ENCODE measurements at places on chromosomes 16 and 17. TPM values are rescaled to one million over a fixed set of nuclear protein-coding genes. Genes with fewer than 3 reads are reported as not detected.

TAT gene
- polyA plus RNA-seq: 0.07 TPM

TOX3 gene
- not detected for polyA plus RNA-seq

MPO gene
- polyA plus RNA-seq: 0.29 TPM

CAPN15 gene
- 11.0 TPM for polyA plus RNA-seq

NAGS gene
- polyA plus RNA-seq: not detected

CCL17 gene
- not detected for polyA plus RNA-seq

GRCh38 chr16:75455677-75456076 is 8.8 kb downstream of the TMEM170A start:
- H3K27me3 ChIP-seq: no peaks in the 10 kb centered on the region
- H3K27ac ChIP-seq: no peak overlapping the region
- no peak overlapping the region for H3K4me3 ChIP-seq
- no peak for DNase-seq

DNA sequence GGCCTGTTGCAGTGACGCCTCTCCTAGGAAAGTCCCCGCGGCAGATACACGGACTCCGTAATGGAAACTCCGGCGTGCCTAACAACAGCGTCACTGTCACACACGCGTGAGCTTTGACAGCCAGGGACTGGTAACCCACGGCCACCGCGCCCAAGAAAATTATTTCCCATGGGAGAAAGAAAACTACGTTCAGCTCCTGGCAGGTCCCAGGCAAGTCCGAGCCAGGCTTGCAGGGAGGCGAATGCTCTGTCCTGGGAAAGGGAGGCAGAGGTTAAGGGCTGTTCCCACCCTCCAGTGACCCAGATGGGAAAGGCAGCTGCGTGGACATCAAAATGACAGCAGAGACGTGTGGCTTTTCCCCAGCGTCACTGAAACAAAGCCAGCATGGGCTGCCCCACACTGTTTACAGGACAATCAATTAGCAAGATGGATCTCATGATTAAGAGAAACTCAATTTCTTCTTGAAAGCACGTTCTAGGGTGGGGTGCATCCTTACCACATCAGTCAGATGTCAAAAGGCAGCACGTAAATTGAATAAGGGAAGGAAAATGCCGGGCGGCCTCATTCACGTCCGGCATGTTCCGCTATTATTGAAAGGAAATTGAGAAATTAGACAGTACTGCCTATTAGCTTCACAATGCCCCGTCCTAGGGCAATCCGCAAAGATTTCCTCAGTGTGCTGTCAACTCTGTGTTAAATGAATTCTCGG is 82.5 kb downstream of the NXN start:
- no peak overlapping the region for H3K4me3 ChIP-seq
- H3K27me3 ChIP-seq: peaks cover 42% of the 10 kb centered on the region
- H3K36me3 ChIP-seq: no peaks in the 10 kb centered on the region
- H3K27ac ChIP-seq: no peak overlapping the region
- H3K4me1 ChIP-seq: no peaks in the 10 kb centered on the region

GRCh38 chr17:38628441-38628840 is 22.7 kb upstream of the SRCIN1 start:
- no peak for DNase-seq
- no peak overlapping the region for H3K27ac ChIP-seq
- H3K27me3 ChIP-seq: peaks cover 9% of the 10 kb centered on the region
- H3K4me3 ChIP-seq: no peak overlapping the region

- H3K36me3 ChIP-seq: no peaks in the 10 kb centered on the region
- H3K27ac ChIP-seq: no peak overlapping the region
- no peaks in the 10 kb centered on the region for H3K4me1 ChIP-seq
- no peak for DNase-seq
- H3K4me3 ChIP-seq: no peak overlapping the region
- no peaks in the 10 kb centered on the region for H3K27me3 ChIP-seq
Observed at GRCh38 chr16:495127-495748, 32.3 kb upstream of the CAPN15 start.

DNA sequence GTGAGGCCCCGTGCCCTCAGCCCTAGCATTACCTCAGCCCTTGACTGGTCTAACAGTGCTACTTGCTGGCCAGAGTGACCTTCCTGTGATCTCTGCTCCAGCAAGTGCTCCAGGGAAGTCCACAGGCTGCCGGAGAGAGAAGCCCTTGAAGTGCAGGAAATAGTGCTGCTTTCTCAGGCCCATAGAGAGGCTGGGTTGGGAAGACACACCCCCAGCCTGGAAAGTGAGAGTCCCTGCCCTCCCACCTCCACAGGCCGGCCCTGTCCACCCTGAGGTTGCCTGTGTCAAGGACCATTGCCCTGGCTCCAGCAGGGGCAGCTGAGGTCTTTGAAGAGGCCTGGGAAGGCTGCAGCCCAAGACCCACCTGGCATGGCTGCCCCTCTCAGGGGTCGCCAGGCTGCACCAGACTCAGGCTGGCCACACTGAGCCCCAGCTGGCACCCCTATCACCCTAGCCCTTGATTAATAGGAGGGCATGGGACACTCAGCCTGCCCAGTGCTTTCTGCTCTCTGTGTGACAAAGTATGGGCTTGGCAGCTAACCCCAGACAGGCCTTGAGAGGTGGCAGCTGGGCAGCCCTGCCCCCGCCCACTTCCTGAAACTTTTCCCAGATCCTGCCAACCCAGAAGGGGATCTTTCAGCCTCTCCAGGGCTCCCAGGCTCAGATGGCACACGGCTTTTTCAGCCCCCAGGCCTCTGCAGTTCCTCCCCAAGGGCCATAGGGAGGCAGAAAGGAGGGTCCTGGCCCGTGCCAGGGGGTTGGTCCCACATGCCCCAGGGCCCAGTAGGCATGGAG is 21.7 kb downstream of the ATP6V0D1 start:
- no peaks in the 10 kb centered on the region for H3K27me3 ChIP-seq
- no peak overlapping the region for H3K4me3 ChIP-seq
- no peak for DNase-seq
- H3K27ac ChIP-seq: peak overlapping the region; percentile 79
- H3K36me3 ChIP-seq: no peaks in the 10 kb centered on the region

DNA sequence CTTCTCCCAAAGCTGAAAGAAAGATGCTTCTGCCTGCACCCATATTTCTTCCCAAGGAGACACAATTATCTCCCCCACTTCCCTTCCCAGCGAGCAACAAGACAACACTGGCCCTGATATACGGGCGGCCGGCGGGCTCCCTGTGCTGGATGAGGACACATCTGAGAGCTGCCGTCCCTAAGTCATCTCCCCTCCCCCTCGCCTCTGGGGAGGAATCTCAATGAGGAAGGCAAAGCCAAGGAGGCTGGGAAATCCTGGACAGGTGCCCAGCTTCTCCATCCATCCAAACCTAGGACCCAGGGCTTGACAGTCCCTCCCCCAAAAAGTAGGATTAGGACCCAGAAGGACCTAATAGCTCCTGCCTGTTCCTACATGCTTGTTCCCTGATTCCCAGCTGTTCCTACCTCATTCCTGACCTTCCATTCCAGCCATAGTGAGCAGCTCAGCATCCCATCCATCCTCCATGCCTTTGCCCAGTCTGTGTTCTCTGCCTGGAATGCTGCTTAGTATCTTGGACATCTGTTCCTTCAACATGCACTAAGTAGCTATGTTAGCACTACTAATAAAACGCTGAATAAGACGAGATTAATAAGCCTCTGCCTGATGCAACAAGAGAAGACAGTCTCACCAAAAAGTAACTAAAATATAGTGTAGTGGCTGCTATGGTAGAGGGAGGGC is 167.9 kb downstream of the CCT6B start:
- no peak for DNase-seq
- H3K4me3 ChIP-seq: no peak overlapping the region
- peaks cover 24% of the 10 kb centered on the region for H3K27me3 ChIP-seq

GRCh38 chr17:26765860-26766709 is 527.8 kb upstream of the WSB1 start:
- no peak overlapping the region for H3K4me3 ChIP-seq
- peaks cover 7% of the 10 kb centered on the region for H3K27me3 ChIP-seq
- H3K36me3 ChIP-seq: no peaks in the 10 kb centered on the region
- no peak for DNase-seq
- H3K27ac ChIP-seq: no peak overlapping the region

DNA sequence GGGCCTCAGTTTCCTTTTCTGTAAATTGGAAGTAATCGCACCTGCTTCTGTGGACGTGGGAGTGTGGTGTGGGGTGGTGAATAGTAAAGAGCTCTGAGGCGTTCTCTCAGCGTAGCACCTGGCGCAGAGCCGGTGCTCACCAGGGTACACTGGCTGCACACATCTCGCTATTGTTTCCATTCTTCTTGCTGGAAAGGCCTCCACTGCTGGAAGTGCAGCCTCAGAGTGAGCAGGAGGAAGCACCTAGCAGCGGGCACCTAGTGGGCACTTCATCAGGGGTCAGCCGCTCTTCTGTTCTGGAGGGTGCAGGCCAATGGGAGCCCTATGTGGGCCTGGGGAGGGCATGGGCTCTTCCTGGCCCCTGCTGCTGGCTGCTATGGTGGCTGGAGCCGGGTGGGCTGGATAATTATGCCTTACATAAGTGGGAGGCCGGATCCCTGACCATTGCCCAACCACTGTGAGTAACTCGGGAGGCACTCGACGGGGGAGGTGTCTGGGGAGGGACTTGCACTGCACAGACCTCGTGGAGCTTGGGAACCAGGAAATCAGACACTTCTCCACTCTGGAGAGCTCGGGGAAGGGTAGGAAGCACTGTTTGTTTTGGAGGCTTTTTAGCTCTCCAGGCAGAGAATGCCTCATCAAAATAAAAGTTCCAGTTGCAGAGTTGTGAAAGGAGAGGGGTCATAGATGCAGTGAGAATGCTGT is 1.7 kb downstream of the MAP2K3 start:
- H3K4me3 ChIP-seq: peak overlapping the region; percentile 98
- peaks cover 78% of the 10 kb centered on the region for H3K4me1 ChIP-seq
- H3K27ac ChIP-seq: peak overlapping the region; percentile 96
- peaks cover 5% of the 10 kb centered on the region for H3K27me3 ChIP-seq
- no peak for DNase-seq
- no peaks in the 10 kb centered on the region for H3K36me3 ChIP-seq

- no peaks in the 10 kb centered on the region for H3K36me3 ChIP-seq
- H3K4me3 ChIP-seq: no peak overlapping the region
- H3K4me1 ChIP-seq: no peaks in the 10 kb centered on the region
- no peak overlapping the region for H3K27ac ChIP-seq
- no peaks in the 10 kb centered on the region for H3K27me3 ChIP-seq
- DNase-seq: no peak
Observed at GRCh38 chr17:31825961-31826691, 32.9 kb downstream of the COPRS start.

DNA sequence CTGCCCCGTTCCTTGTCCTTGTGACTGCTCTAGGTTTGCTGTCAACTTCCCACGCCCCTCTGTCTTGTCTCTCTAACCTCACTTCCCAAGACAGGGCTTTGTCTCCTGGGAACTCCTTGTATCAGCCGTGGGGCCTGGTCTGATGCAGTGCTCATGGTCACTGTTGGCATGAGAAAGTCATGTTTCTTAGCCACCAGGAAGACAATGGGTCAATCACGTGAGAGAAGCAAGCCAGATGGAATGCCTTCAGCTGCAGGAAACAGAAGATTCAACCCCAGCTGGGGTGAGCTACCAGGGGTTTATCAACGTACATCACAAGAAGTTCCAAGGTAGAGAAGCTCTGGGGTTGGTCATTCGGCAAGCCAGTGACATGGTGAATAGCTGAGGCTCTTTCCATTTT is 116.6 kb downstream of the IRF8 start:
- H3K27me3 ChIP-seq: peaks cover 12% of the 10 kb centered on the region
- peaks cover 33% of the 10 kb centered on the region for H3K4me1 ChIP-seq
- H3K4me3 ChIP-seq: no peak overlapping the region
- DNase-seq: no peak

DNA sequence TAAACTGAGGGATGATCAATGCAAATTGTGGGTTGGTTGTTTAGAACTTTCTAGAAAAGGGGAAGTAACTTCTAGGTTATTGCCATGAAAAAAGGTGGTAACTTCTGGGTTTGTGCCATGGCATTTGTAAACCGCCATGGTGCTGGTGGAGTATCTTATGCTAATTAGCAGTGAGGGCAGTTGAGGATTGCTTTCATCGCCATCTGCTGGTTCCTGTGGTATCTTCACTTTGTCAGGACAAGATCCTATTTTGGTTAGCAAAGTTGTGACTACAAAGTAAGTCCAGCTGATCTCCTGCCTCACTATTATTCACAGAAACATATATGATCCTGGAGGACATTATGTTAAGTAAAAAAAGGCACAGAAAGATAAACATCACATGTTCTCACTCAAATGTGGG is 1332.3 kb downstream of the CDH11 start:
- no peaks in the 10 kb centered on the region for H3K4me1 ChIP-seq
- H3K27ac ChIP-seq: peak overlapping the region; percentile 16
- H3K4me3 ChIP-seq: no peak overlapping the region
- no peaks in the 10 kb centered on the region for H3K36me3 ChIP-seq
- no peak for DNase-seq

All from naive B cell (primary cell).